ENCODE measurements at places on chromosomes 5 and 9.

GRCh38 chr5:60262576-60263295, 369.2 kb upstream of the PDE4D start:
- no peak for DNase-seq

GRCh38 chr9:30349526-30350513, 2034.6 kb upstream of the ACO1 start:
- DNase-seq: no peak

DNA sequence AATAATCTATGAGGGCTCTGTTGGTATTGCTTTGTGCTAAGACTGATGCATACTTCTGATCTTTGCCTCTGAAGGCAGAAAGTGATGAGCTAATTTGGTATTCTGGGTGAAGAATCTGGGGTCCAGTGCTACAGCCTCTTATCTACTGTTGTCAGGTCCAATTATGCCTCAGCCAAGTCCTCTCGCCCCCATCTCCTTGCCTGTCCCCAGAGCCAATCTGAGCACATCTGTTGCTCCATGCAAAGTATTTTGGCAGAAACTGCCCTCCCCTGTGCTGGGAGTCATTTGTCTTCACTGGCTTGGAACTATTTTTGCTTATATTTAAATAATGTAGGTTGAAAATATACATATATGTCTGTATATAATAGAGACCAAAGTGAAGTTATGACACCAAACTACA, 23.4 kb downstream of the LSM11 start:
- no peak for DNase-seq

- no peak for DNase-seq
Measured at GRCh38 chr5:72209147-72210115, 102.2 kb downstream of the MAP1B start.

- no peak for DNase-seq
Measured at GRCh38 chr9:121453232-121453892, 46.3 kb downstream of the GGTA1 start.

DNA sequence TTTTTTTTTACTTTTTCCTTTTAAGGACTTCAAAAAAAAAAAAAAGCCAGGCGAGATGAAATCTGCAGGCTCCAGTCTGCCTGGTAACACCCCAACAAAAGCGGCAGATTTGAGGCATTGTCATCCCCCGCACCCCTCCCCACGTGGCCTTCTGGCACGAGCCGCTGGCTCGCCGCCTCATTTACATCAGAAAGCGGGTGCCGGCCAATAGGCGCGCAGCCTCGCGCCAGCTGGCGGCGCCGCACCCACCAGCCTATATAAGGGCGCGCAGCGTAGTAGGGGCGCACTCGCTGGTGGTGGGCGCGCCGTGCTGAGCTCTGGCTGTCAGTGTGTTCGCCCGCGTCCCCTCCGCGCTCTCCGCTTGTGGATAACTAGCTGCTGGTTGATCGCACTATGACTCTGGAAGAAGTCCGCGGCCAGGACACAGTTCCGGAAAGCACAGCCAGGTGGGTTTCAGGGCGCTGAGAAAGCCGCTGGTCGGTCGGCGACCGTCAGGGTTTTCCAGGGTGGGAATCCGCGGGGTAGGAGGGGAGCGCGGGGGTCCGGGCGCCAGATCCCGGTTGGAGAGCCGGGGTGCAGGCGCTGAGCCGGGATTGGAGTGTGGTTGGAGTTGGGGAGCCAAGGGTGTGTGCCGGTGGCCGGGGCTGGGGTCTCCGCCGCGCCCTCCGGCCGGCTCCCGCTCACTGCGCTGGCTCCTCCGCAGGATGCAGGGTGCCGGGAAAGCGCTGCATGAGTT, at the start of gene GADD45G:
Gene GADD45G, plus strand, starts transcription at position 284 of the 736 bp plus-strand sequence. Its CDS starts 110 bp downstream, at position 394.
- DNase-seq: peak; percentile 74

GRCh38 chr9:3224931-3225330, 300.9 kb downstream of the RFX3 start:
- DNase-seq: no peak

- DNase-seq: no peak
Measured at GRCh38 chr9:84818791-84819190, 149.3 kb downstream of the NTRK2 start.

DNA sequence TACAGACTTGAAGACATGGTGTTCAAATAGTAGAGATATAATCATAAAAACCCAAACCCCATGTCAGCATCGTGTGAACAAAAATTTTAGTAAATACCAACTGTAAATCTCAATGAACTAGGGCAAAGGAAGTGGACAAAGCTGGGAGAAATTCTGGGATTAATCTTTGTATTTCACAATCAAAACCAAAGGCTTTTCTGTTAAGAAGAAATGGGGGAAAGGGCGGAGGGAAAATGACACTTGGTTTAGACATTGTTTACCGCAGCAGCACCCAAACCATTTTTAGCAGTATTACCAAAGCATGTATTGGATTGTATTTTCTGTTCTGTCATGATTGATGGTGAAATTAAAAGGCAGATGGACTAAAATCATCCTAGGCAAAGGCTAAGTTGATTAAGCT, 134.2 kb upstream of the PRSS3 start:
- DNase-seq: no peak

DNA sequence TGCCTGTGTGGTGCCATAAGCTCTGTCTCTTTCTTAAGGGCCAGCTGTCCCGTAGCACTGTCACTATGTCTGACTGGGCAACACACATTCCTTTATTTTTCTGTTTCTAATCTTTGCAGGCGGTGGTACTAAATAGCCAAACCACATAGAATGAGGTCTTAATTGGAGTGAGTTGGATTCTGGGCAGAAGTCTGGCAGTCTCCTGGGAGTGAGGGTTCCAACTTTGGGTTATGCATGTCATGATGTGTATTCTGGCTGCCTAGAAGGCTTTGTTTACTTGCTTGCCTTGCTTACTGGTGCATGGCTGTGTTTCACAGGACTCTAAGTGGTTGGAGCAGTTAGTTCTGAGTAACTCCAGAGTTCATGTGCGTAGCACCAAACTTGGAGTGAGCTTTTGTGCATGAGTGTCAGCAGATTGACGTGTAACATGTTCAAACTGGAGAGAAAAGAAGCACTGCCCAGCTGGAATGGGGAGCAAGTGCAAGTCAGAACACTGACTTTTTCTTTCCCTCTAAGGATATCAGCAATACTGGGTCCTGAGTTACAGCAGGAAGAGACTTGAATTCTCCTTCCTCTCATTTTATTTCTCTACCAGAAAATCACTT, 185.8 kb downstream of the PCSK1 start:
- DNase-seq: no peak

- DNase-seq: no peak
Measured at GRCh38 chr9:10704720-10705119, 91.9 kb upstream of the PTPRD start.

GRCh38 chr9:86971742-86972141, 24.4 kb upstream of the GAS1 start:
- no peak for DNase-seq

DNA sequence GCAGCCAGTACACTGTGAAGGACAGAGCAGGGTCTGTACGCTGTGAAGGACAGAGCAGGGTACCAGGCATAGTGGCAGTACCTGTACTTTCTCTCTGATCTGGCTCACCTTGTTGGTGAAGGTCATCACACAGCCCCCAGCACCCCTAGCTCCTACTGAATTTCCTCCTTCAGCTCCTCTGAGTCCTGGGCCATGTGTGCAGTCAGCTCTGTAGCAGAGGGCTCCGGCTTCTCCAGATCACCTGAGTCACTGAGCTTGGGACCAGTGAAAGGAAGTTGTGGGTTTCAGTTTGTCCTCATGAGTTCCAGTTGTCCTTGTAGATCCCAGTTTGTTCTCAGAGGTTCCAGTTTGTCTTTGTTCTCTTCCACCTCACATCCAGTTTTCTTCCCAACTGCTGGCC, 5.5 kb downstream of the NUDT2 start:
- no peak for DNase-seq

DNA sequence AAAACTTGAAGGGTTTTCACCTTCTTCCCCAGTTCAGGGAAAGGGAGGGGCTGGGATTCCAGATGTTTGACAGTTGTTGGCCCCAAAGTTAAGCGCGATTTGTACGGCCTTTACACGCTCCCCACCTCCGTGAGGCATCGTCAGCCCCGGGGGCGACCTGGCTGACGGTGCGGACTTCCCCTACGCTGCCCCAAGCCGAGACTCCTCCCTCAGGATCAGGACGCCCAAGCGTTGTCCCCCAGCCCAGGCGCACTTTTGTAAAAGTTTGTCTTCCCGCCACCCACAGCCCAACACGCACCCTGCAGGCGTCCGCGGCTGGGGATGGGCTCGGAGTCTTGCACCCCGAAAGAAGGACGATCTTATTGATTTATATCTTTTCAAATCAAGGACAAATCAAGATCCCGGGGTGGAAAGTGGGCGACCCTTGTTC, 713 bp downstream of the MOB3B start:
- DNase-seq: peak; percentile 34

- DNase-seq: no peak
Measured at GRCh38 chr5:5371957-5372356, 50.5 kb upstream of the ICE1 start.

- no peak for DNase-seq
Measured at GRCh38 chr5:94661086-94661485, 42.6 kb downstream of the SLF1 start.

DNA sequence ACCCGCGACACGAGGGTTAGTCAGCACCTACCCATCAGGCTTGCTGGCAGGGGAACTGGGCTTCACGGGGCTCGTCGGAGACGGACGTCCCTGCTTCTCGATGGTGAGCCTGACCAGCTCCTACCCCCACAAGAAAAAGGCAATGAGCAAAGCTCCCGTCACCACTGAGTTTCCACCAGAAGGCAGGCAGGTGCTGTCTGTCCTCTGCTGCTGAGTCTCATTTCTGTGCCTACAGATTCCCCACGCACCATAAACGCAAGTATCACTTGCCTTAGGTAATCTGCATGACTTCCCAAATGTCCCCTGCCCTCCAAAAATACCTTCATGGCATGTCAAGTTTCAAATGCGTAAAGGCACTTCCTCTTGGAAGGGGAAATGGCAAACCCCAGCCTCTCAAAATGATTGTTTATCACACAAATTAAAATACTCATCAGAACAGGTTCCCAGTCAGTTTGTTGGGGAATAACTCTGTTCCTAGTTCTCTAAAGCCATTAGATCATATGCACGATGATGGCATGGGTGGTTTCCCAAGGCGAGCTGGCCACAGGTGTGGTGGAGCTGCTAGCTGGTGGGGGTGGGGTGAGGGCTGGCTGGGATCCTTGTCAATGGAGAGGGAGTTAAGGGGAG, 85.0 kb downstream of the PRRT1B start:
- no peak for DNase-seq

- DNase-seq: peak; percentile 50
Measured at GRCh38 chr9:93302586-93303257, 118.8 kb downstream of the WNK2 start.

- DNase-seq: no peak
Measured at GRCh38 chr9:110027671-110028081, 180.3 kb downstream of the C9orf152 start.

DNA sequence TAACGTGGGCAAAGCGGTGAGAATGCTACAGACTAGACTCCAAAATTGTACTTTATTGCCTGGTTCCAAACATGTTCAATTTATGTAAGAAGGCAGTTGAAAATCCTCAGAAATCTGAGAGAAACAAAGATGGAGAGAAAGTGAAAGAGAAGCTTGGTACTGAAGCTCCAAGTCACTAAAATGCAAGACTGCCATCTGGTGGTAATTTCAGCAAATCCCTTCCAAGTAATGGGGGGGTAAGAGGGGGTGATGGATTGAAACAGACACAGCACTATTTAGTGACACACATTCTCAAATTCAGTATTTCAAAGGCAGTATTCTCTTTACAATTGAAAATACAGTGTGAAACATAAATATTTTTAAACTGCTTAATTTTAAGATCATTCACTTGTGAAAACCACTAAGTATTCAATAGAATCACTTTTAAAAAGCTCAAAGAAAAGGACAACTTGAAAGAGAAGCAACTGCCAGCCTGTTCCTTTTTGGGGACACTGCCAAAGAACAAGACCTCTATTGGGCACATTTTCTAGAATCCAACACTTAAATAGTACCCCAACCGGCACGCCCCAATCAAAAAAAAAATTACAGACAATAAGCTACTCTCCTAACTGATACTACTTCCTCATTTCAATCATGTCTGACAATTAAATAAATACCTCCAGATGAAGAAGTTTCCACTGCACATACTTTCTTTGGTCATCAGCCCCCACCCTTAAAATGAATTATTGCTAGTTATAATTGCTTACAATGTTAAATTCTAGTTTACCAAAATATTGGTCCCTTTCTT, 131.5 kb downstream of the AGTPBP1 start:
- no peak for DNase-seq

GRCh38 chr9:88776717-88777497, 214.4 kb upstream of the S1PR3 start:
- no peak for DNase-seq

Measured in stimulated activated CD4-positive, alpha-beta T cell treated with anti-CD3 and anti-CD28 coated beads, Interleukin-4, amount 100 ng/mL, for 4 hours (primary cell).